MG63 (cell line): ENCODE measurements at places on chromosomes 7 and 10. TPM values are rescaled to one million over a fixed set of nuclear protein-coding genes. Genes with fewer than 3 reads are reported as not detected.

GRCh38 chr10:34116681-34117271 lies 698.3 kb downstream of the PARD3 start:
- DNase-seq = no peak

GRCh38 chr7:74709880-74710671 lies 52.6 kb downstream of the GTF2I start:
- no peak for DNase-seq

DNA sequence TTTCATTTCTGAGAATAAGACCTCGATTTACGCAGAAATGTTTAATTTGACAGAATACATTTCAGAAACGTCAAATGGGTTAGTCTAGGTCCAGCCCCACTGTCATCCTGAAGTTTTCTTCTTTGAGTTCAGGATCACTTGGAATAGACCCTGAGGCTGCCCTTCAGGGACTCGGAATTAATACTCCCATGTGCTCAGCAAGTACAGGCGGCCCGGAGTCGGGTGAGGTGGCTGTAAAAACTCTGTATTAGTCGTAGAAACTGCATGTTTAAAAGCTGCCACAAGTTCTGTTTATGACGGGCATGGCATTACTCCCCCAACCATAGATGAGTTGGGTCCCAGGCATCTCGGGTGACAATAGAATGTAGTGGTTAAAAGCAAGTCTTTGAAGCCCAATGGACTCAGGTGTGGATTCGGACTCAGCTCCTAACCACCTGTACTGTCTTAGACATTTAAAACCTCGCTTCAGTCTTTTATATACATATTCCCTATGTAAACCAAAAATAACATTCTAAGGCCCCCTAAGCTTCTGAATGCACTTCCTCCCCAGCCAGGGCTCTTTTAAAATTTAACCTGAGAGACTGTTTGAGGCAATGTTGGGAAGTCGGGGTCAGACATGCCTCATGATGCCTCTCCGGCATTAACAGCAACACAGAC lies 216.3 kb downstream of the ADARB2 start:
- no peak for DNase-seq

- DNase-seq = no peak
These were observed 325.5 kb downstream of the LHFPL3 start for GRCh38 chr7:104653825-104654401.

DNA sequence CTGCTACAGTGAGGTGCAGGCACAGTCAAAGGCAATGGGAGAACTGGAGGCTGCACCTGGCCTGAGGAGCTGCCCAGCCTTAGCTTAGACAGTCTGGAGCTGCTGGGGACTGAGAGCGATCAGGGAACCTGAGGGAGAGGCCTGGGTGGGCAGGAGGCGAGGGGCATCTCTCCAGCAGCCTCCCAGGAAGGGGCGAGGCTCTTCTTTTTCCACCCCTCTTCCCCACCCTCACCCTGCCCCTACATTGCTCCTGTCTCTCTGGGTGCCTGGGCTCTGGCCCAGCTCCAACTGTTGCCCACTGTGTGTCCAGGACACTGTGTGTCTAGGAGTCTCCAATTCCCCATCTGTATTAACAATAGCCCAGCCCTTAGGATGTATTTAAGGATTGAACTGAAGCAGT lies 36.9 kb downstream of the TBATA start:
- DNase-seq = no peak

ZPBP gene
- not detected in 2 replicates for total RNA-seq

PRKAR2B gene
- 0.44 and 1.3 TPM in 2 replicates for total RNA-seq

DNA sequence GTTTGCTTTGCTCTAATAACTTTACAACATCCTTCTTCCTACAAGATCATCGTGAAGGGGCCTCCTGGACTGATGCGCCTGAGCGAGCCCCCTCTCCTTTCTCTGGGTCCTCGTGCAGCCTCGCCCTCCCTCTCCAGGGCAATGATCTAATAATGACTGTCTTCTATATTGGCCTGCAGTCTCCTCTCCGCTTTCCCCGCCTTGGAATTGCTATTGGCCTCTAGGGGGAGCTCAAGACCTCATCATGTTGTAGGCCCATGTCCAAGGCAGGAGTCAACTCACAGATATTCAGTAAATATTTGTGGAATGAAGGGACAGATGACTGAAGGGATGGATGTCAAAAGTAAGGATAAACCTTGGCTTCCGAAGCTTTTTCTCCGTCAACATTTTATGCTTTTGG lies 1180.3 kb downstream of the TYW1 start:
- peak; percentile 61 for DNase-seq
